Left ventricle myocardium inferior (tissue), 1 donor: ENCODE measurements at places on chromosomes 12 and 14. TPM values are rescaled to one million over a fixed set of nuclear protein-coding genes. Genes with fewer than 3 reads are reported as not detected.
A peak's percentile ranks its signal among the peaks of the same experiment; 100 is the strongest.

GRCh38 chr14:35333264-35333730 is 41.1 kb downstream of the PSMA6 start:
- no peak for DNase-seq
- peak overlapping the region; percentile 93 for H3K27ac ChIP-seq
- H3K36me3 ChIP-seq = no peaks in the 10 kb centered on the region
- H3K4me3 ChIP-seq = no peak overlapping the region

- no peaks in the 10 kb centered on the region for H3K36me3 ChIP-seq
- H3K4me3 ChIP-seq = no peak overlapping the region
- DNase-seq = no peak
Observed at GRCh38 chr12:89154743-89155499, 197.4 kb downstream of the DUSP6 start.

GRCh38 chr12:93766796-93767523 is 89.8 kb downstream of the CRADD start:
- no peak for DNase-seq
- no peaks in the 10 kb centered on the region for H3K27me3 ChIP-seq
- H3K27ac ChIP-seq = peak overlapping the region; percentile 77

- H3K4me1 ChIP-seq = no peaks in the 10 kb centered on the region
- no peaks in the 10 kb centered on the region for H3K27me3 ChIP-seq
- no peak overlapping the region for H3K27ac ChIP-seq
Observed at GRCh38 chr12:58384196-58384595, 442.8 kb downstream of the ATP23 start.

- H3K4me1 ChIP-seq = peaks cover 13% of the 10 kb centered on the region
- no peaks in the 10 kb centered on the region for H3K36me3 ChIP-seq
- no peaks in the 10 kb centered on the region for H3K27me3 ChIP-seq
- no peak for DNase-seq
Observed at GRCh38 chr12:15728118-15728598, 61.0 kb downstream of the EPS8 start.

DNA sequence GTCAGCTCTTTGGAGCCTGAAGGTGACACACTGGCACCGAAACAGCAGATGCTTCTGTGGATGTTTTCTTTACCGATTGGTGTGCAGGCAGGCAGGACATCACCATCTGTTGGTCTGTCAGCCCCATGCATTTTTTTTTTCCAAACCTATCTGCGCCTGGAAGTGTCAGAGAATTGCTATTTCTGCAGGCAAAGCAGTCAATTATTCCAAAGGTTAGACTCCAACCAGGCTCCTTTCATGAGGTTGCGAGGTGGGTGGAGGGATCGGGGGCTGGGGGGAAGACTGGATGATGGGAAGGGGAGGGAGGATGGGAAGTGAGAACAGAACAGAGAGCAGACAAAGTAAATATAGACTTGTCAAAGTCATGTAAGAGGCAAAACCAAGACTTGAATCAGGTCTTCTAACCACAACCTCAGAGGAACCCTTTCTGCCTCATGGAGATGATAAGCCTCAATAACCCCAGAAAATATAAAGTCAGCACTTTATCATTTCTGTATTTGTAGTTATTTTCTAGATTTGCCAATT is 117.7 kb downstream of the OTOGL start:
- no peaks in the 10 kb centered on the region for H3K36me3 ChIP-seq
- no peak overlapping the region for H3K4me3 ChIP-seq
- no peaks in the 10 kb centered on the region for H3K4me1 ChIP-seq
- no peak for DNase-seq
- no peak overlapping the region for H3K27ac ChIP-seq

GRCh38 chr12:128079-128478 is 61.5 kb downstream of the IQSEC3 start:
- no peak overlapping the region for H3K27ac ChIP-seq
- H3K4me3 ChIP-seq = no peak overlapping the region
- H3K4me1 ChIP-seq = no peaks in the 10 kb centered on the region

- no peaks in the 10 kb centered on the region for H3K27me3 ChIP-seq
- H3K27ac ChIP-seq = no peak overlapping the region
- H3K36me3 ChIP-seq = no peaks in the 10 kb centered on the region
- no peaks in the 10 kb centered on the region for H3K4me1 ChIP-seq
- no peak overlapping the region for H3K4me3 ChIP-seq
- no peak for DNase-seq
Observed at GRCh38 chr14:53391156-53391555, 238.0 kb upstream of the DDHD1 start.

- peaks cover 7% of the 10 kb centered on the region for H3K27me3 ChIP-seq
- no peaks in the 10 kb centered on the region for H3K36me3 ChIP-seq
- H3K4me3 ChIP-seq = no peak overlapping the region
- DNase-seq = no peak
- H3K27ac ChIP-seq = no peak overlapping the region
Observed at GRCh38 chr14:58987591-58987990, 200.9 kb upstream of the DAAM1 start.

DNA sequence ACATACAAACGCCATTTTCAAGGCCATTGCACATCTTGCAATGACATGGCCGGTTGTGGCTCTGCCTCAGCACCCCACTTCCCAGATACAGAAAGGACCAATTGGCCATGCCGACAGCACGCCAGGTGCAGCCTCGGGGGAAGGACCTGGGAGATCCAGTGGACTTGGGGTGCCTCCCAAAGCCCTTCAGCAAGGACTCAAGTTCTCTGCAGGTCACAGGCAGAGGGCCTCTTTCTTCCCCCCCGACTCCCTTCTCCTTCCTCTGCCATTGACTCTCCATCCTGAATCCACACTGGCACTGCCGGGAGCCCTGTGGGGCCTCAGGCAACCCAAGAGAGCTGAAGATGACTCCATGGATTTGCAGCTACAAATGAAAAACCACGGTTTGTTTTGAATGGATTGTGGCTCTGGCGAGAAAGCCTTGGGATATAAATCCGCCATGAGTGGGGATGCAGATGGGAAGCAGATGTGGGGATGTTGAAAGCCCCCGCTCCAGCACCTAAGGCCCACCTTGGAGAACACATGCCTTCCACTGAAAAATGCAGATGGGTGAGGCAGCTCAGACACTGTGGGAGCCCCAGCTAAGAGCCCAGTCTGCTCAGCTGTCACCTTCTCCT is 35.1 kb upstream of the LTBP2 start:
- H3K4me3 ChIP-seq = no peak overlapping the region
- H3K4me1 ChIP-seq = peaks cover 22% of the 10 kb centered on the region
- H3K27me3 ChIP-seq = no peaks in the 10 kb centered on the region
- H3K27ac ChIP-seq = no peak overlapping the region

DNA sequence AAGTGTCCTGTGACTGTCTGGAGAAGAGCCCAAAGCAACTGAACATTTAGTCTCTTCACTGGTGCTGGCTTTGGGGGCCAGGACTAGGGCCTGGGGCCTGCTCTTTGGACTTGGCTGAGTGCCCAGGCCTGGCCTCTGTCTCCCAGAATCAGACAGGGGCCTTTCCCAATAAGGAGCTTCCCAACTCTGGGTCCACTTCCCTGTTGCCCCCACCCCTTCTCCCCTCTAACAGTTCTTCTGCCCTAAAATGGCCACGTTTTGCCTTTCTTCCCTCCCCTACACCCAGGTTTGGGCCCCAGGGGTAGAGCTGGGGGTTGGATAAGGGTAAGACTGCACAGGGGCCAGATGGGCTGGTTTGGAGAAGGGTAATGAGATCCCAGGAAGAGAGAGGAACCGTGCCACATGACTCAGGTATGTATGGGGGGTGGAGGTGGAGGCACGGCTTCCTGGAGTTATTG is 10.0 kb upstream of the ITGA5 start:
- no peaks in the 10 kb centered on the region for H3K27me3 ChIP-seq
- no peaks in the 10 kb centered on the region for H3K36me3 ChIP-seq
- DNase-seq = no peak
- peaks cover 95% of the 10 kb centered on the region for H3K4me1 ChIP-seq

DNA sequence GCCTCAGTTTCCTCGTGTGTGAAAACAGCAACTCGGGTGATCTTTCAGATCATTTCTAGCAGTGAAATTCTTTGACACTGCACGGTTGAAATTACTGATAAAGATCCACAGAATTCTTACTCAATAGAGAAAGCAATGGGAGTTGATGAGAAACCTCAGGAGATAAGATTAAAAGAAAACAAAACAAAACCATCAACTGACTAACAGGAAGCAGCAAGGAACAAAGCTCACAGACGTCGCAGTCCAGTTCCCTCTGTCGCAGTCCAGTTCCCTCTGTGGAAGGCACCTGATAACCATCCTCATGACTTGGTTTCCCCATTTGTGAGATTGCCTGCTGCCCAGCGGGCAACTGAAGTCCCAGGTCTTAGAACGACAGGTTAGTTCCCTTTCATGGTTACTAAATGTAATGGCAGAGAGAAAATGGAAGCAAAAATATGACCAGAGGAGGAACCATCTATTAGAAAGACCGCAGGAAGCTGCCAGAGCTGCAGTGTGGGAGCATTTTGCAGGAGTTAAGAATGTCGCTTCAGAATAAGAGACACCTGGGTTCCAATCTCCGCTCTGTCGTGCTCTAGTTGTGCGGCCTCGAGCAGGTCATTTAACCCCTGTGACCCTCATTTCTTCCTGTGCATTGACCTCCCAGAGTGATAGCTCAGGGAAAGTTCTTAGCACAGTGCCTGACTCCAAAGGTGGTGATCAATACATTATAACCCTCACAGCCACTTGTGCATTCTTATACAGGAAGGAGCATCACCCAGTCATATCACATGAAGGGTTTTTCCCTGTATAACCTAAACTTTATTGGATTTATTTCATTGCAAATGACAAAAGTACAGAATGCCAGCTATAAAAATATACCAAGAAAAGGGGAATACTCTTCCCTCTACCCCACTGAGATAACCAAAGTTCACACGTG is 5.1 kb upstream of the MED13L start:
- no peaks in the 10 kb centered on the region for H3K27me3 ChIP-seq
- DNase-seq = no peak
- H3K27ac ChIP-seq = no peak overlapping the region
- peak overlapping the region; percentile 33 for H3K4me3 ChIP-seq
- no peaks in the 10 kb centered on the region for H3K36me3 ChIP-seq
- H3K4me1 ChIP-seq = peaks cover 13% of the 10 kb centered on the region

- peaks cover 37% of the 10 kb centered on the region for H3K4me1 ChIP-seq
- H3K27me3 ChIP-seq = no peaks in the 10 kb centered on the region
- H3K36me3 ChIP-seq = peaks cover 71% of the 10 kb centered on the region
- no peak overlapping the region for H3K27ac ChIP-seq
- H3K4me3 ChIP-seq = no peak overlapping the region
- no peak for DNase-seq
Observed at GRCh38 chr12:64749461-64750200, 9.6 kb downstream of the GNS start.

GRCh38 chr12:94795520-94795919 is 145.2 kb upstream of the TMCC3 start:
- H3K4me1 ChIP-seq = no peaks in the 10 kb centered on the region
- H3K36me3 ChIP-seq = no peaks in the 10 kb centered on the region
- H3K4me3 ChIP-seq = no peak overlapping the region
- peaks cover 20% of the 10 kb centered on the region for H3K27me3 ChIP-seq
- DNase-seq = no peak
- H3K27ac ChIP-seq = no peak overlapping the region

- peaks cover 5% of the 10 kb centered on the region for H3K27me3 ChIP-seq
- no peak for DNase-seq
- H3K27ac ChIP-seq = no peak overlapping the region
- no peak overlapping the region for H3K4me3 ChIP-seq
- H3K36me3 ChIP-seq = no peaks in the 10 kb centered on the region
Observed at GRCh38 chr12:5442251-5443006, 10.5 kb downstream of the NTF3 start.

GRCh38 chr12:38921025-38921677 is 15.8 kb upstream of the CPNE8 start:
- no peaks in the 10 kb centered on the region for H3K4me1 ChIP-seq
- no peaks in the 10 kb centered on the region for H3K27me3 ChIP-seq
- peak; percentile 22 for DNase-seq
- no peak overlapping the region for H3K27ac ChIP-seq

GRCh38 chr12:111166779-111167540 is 201.9 kb downstream of the PHETA1 start:
- H3K27me3 ChIP-seq = peaks cover 27% of the 10 kb centered on the region
- H3K36me3 ChIP-seq = no peaks in the 10 kb centered on the region
- peak; percentile 73 for DNase-seq

- DNase-seq = peak; percentile 64
- peak overlapping the region; percentile 68 for H3K27ac ChIP-seq
- no peak overlapping the region for H3K4me3 ChIP-seq
- no peaks in the 10 kb centered on the region for H3K27me3 ChIP-seq
- peaks cover 70% of the 10 kb centered on the region for H3K4me1 ChIP-seq
Observed at GRCh38 chr14:92998946-92999345, 76.0 kb downstream of the CHGA start.

DNA sequence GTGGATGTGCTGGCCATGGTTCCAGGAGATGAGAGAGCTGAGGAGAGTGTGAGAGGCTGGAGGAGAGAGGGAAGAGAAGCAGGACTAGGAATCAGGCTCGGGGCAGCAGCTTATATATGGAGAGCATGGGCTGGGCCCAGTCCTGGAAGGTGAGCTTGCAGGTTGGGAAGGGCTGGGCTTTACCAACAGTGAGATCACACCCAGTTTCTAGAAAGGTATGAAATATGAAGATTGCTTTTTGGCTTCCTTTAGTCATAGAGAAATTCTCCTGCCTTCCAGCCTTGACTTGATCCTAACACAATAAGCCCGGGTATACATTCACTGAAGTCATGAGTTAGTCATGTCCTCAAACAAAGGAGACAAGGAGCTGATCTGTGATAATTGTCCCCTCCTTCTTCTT is at the start of gene KRT6A:
KRT6A (minus strand) TSS at position 86 of the 400 bp plus-strand sequence; CDS start at position 17, 69 bp downstream.
- H3K4me3 ChIP-seq = no peak within 1 kb of the TSS
- no peak for DNase-seq
- peak within 1 kb of the TSS; percentile 25 for H3K27ac ChIP-seq

- peak; percentile 41 for DNase-seq
- peaks cover 18% of the 10 kb centered on the region for H3K36me3 ChIP-seq
- no peak overlapping the region for H3K27ac ChIP-seq
- H3K27me3 ChIP-seq = no peaks in the 10 kb centered on the region
- H3K4me3 ChIP-seq = no peak overlapping the region
Observed at GRCh38 chr12:98698603-98699463, 53.7 kb downstream of the APAF1 start.

GRCh38 chr12:123950476-123951349 is 21.9 kb downstream of the CCDC92 start:
- no peak overlapping the region for H3K4me3 ChIP-seq
- peaks cover 95% of the 10 kb centered on the region for H3K4me1 ChIP-seq
- no peaks in the 10 kb centered on the region for H3K27me3 ChIP-seq
- peak overlapping the region; percentile 41 for H3K27ac ChIP-seq
- DNase-seq = no peak

TSPAN8 gene
- total RNA-seq = 0.41 TPM

IRF2BPL gene
- 35.5 TPM for total RNA-seq

AQP2 gene
- total RNA-seq = not detected

HOXC10 gene
- total RNA-seq = not detected

KRT78 gene
- total RNA-seq = not detected

NPFF gene
- total RNA-seq = not detected

SPIC gene
- total RNA-seq = not detected

ANO4 gene
- total RNA-seq = not detected

C12orf60 gene
- 1.9 TPM for total RNA-seq

VRTN gene
- not detected for total RNA-seq

KLHL33 gene
- total RNA-seq = 0.33 TPM

GPATCH2L gene
- total RNA-seq = 26.5 TPM
